NAMALWA (cell line): ENCODE measurements at places on chromosomes 6 and 20.

DNA sequence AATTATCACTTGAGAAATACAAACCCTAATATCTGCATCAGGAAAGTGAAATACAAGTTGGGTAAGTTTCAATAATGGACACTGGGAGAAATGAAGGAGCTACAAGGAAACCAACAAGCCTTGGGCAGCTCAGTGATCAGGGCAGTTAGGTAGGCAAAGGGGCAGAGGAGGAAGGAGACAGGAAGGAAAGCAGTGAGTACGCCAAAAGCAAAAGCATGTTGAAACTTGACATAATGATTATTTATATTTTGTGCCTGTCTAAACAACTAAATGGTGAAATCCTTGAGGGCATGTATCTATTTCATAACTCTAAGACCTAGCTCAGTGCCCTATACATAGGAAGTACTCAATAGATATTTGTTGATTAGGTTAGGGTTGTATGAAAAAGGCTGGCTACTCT is 23.3 kb downstream of the PXT1 start:
- DNase-seq = no peak

GRCh38 chr6:139380168-139380567 is 5.7 kb upstream of the CITED2 start:
- no peak for DNase-seq

DNA sequence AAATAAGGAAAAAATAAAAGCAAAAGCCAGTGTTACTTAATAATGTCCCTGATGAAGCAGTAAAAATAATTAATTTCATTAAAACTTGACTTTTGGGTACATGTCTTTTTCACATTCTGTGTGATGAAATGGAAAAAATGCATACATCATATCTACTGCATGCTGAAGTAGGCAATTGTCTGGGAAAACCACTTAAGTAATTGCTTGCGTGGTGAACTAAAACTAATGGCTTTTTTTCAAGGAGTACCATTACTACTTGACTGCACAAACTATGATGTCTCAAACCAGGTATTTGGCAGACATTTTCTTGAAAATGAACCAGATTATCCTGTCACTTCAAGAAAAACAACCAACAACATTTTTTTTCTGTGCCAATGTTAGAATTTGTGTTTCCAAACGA is 91.3 kb upstream of the AKIRIN2 start:
- DNase-seq = no peak

DNA sequence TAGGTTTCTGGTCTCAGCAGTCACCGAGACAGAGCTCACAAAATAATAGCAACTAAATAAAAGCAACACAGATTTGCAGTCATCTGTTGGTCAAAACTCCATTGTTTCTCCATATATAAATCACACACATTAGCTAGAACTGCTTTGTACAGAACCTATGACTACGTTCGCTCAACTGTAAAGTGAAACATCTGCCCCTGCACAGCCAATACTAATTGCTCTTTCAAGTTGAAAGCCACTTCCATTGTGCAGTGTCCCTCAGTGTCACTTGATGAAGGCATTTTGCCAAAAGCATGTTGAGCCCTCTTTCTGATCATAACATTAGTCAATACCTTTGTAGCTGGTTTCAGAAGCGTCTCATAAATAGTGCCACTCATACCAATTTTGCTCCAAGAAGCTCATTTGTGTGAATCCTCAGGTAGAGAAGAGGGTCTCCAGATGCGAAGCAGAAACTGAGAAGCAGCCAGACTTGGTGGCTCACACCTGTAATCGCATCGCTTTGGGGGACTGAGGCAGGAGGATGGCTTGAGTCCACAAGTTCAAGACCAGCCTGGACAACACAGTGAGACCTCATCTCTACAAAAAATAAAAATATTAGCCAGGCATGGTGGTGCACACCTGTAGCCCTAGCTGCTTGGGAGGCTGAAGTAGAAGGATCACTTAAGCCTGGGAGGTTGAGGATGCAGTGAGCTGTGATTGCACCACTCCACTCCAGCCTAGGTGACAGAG is 68.9 kb downstream of the PERP start:
- no peak for DNase-seq

DNA sequence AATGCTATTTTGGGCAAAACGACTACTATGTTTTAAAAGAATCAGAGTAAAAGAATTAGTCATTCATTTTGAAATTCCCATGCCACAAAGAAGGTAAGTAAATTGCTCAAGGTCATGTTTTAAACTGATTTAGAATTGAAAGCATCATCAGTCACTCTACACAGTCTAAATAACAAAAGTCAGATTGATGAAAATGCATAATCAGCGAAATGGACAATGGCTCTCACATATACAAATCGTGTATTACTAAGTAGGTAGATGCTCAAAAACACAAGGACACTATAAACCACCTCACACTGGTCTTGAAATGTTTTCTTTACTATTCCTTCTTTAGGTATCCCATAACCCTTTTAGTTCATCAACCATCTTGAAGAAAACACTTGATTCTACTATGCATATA is 135.4 kb downstream of the OPN5 start:
- DNase-seq = no peak

- DNase-seq = no peak
These were observed at the start of gene ADGRG6 for GRCh38 chr6:142301651-142302391. Gene ADGRG6, plus strand, starts transcription at chr6:142302007. Its CDS starts 323 bp downstream, at chr6:142302330.

GRCh38 chr6:25911351-25911750 is 19.1 kb downstream of the SLC17A2 start:
- no peak for DNase-seq

DNA sequence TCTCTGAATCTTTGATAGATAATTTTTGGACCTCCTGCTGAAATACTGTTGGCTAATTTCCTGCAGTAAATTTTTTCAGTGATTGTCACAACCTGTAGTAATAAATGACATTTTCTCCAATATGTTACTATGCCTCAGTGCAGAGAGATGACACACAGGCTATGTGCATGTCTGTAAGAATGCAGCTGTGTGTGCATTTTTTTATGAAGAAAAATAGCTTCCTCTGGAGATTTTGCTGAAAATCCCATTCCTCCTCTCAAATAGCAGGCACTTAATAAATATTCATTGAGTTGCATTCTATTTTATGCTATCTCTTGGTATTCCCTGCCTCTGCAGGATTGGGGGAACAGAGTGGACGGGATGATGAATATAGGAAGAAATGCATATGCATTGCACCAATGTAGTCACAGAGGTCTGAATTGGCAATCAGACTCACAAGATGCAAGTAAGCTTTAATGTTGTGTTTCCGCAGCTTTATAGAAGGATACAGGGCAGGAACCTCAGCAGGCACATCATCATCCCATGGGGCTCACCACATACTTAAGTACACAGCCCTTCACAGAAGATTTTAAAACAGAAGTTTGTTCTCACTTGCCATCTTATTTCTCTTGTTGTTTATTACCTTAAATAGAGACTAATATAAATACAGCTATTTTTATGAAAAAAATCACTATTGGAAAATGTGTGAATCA is 474.7 kb downstream of the EPM2A start:
- no peak for DNase-seq

DNA sequence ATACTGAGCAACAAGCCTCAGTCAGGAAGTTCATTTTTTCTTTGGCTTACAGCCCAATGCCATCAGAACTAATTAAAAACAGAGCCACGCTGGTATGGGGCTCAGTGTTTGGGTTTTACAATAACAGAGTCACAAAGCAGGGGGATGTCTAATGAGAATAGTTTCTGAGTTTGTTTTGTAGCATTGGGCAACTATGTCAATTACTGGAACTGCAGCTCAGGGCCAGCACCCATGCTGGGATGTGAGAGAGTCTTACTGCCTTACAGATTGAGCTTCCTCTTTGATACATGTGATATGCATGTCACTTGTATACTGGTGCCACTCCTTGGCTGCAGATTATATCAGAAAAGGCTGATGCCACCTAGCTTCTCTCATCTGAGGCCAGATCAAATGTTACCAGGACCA is 117.6 kb downstream of the TFAP2B start:
- DNase-seq = no peak

GRCh38 chr6:87066449-87067333 is 28.2 kb downstream of the CGA start:
- peak; percentile 80 for DNase-seq

GRCh38 chr20:1906361-1907051 is 11.3 kb downstream of the SIRPA start:
- DNase-seq = no peak

DNA sequence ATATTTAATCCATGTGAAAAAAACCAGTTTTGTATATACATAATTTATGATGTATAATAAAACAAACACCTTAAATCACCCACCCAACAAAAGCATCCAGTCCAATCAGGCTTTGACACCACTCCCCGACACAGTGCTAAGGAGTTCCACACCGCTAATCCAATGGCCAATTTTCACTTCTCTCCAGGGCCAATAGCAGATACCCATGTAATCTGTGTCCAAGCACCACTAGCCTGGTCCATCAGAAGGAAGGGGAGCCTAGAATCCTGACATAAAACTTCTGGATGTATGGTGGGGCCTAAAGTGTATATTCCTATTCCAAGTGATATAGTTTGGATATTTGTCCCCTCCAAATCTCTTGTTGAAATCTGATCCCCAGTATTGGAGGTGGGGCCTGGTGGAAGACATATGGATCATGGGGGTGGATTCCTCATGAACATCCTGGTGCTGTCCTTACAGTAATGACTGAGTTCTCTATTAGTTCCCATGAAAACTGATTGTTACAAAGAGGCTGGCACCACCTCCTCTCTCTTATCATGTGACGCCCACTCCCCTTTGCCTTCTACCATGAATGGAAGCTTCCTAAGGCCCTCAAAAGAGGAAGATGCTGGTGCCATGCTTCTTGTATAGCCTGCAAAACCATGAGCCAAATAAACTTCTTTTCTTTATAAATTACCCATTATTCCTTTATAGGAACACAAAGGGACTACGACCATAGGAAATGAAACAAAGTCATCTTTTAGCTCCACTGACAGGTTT is 20.8 kb downstream of the RALGAPA2 start:
- DNase-seq = no peak

DNA sequence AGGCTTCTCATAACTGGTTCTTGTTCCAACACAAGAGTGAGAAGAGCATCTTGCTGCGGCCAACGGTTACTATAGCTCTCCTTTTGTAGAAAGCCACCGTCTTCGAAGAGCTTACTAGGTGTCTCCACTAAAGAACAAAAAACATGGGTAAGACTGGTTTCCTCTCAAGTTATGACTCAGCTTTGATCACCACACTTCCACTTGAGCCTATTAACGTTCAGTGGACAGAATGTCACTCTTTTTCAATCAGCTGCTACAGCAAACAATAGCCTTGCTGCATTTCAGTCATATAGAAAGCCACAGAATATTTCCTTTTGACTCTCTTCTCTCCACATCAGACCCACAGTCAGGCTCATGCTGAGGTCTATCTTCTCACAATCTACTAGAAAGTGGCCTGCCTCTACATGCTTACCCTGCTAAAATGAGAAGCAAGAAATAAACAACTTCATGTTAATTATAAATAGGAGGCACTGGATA is 243.5 kb upstream of the PREP start:
- DNase-seq = no peak
